ENCODE measurements at places on chromosomes 6 and 20.

DNA sequence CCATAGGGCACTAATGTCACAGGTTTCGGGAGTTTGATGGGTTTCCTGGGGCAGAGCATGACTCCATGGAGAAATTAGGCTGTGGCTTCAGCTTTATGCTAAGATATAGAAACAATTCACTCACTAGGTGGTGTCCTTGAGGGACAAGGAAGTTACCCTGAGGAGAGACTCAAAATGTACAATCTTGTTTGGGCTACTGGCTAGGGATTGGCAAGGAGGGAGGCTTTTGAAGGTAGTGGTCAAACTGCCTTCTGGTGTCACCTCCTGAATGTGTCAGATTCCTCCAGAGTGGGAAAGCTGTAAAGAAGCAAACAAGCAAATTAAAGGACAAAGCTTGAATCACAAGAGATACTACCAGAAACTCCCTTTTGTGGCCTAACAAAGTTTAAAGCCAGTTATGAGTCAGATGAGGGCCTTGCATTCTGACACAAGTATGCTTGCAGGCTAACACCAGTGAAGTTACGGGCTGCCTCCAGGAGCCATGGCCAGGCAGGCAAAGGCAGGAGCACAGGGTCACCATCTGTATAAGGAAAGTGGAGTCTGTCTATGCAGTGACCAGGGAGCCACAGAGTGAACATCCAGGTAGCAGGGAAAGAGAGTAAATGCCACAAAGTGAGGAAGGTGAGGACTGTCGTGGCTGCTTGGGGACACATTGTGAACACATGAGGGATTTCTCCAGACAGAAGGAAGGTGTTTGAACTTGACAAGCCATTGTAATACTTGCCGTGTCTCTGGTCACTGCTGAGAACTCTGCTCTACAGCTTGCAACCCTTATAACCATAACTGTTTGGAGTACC, 107.7 kb upstream of the DTNBP1 start:
- DNase-seq = no peak

DNA sequence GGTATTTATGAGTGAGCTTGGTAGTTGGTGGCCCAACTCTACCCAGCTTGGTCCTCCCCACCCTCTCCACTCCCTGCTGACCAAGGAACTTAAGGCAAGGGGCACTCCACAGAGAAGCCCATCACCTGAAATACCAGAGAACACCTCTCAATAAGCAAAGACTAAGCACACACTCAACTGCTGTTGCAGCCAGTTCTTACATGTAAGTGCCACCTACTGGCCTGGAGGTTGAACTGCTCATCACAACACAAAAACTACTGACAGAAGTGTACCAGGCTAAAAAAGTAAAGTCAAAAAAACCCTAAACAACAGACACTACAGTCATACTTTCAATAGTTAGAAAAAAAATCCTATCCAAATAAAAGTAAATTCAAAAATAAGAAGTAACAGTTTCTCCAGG, 146.2 kb downstream of the FAM83B start:
- DNase-seq = no peak

GRCh38 chr6:113871975-113872374, 14.8 kb downstream of the MARCKS start:
- no peak for DNase-seq

DNA sequence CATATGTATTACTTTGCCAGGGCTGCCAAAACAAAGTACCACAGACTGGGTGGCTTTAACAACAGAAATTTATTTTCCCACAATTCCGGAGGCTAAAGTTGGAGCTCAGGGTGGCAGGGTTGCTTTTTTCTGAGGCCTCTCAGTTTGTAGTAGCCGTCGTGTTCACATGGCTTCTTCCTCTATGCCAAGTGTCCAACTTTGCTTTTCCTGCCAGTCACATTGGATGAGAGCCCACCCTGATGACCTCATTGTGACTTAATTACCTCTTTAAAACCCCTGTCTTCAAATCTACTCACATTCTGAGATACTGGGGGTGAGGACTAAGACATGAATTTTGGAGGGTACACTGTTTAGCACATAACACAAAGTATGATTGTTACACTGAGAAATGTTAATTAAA, 9.9 kb upstream of the ECT2L start:
- DNase-seq = no peak

DNA sequence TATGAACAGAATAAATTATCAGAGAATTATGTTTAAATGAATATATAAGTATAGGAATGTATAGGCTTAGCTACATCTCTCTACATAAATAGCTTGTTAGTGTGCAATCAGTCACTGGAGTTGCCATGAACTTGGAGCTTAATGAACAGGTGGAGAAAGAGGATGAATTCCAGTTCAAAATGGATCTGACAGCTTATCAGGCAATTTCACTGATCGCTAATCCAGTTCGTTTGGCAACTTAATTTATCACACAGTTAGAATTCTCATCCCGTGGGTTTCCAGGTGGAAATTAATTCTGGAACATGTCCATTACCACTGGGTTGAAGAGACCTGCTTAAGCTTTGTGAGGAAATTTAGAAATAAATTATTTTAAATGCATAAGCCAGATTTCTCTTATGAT, 118.1 kb downstream of the MACROD2 start:
- no peak for DNase-seq

GRCh38 chr6:82492134-82492533, 128.5 kb downstream of the TPBG start:
- no peak for DNase-seq

DNA sequence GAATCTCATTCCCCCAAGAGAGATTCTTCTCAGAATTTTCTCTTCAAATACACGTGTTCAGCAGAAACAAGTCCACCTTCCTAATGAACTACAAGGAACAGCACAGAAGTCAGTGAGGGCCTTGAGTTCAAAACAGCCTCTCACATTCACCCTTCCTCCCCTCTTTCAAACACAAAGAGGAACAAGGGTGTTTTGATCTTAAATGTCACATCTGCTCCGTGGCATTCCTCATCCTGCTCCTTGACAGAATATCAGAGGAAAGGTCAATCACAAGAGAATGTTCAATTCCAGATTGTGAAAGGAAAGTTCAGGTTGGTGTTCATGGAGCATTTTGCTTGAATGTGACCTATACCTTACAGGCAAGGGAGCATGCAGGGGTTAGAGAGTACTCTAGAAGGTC, 35.6 kb upstream of the FAM210B start:
- DNase-seq = no peak

- DNase-seq = no peak
These were observed 14.0 kb upstream of the BTN3A2 start for GRCh38 chr6:26350858-26351543.

DNA sequence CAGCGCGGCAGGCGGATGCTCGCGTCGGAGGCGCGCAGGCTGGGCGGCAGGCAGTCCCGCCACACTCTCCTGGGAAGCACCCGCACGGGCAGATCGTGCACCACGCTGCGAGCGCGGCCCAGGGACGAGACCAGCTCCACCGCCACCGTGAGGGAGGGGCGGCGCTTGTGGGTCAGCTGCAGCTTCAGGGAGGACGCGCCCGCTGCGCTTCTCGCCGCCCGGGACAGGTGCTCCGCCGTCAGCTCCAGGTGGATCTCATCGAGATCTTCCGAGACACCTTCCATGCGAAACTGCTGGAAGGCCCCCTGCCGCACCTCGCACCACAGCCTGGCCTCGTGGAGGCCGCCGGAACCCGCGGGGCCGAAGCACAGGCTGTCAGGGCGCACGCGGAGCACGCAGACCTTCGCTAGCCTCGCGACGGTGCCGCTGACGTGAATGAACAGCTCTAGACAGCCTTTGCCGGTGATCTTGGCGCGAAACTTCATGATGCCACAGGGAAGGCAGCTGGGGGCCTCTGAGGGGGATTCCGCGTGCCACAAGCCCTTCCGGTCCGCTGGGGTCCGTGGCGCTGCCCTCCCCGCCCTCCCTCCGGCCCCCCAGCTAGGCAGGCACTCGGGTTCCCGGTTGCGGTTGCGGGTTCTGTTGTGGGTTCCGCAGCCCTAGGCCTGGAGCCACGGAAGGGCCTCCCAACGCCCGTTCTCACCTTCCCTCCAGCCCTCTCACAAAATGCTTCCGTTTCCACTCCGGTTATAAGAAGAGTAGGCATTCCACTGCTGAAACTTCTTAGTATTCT, at the start of gene HUS1B:
TSS of gene HUS1B (minus strand) at position 641 of the 793 bp plus-strand sequence. CDS start at position 485, 156 bp downstream.
- DNase-seq = peak; percentile 66

GRCh38 chr6:36598739-36599318, 4.7 kb downstream of the SRSF3 start:
- DNase-seq = no peak

GRCh38 chr6:40810171-40810570, 223.0 kb upstream of the LRFN2 start:
- no peak for DNase-seq

DNA sequence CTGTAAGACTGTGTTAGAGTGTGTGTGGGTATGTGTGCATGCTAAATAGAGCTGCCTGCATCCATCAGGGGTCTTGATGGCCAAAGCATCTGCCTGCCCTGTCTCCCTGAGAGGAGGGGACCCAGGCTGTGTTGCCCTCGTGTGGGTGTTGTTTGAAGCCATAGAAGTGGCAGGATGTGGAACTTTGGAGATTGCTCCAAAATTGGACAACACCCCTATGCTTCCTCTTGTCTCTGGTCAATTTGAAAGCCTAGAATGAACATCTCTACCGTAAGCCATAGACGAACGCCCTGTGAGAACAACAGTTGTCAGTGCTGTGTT, 82.6 kb downstream of the ASXL1 start:
- no peak for DNase-seq

- peak; percentile 81 for DNase-seq
These were observed 101.4 kb upstream of the AGPAT4 start for GRCh38 chr6:161374971-161375873.

DNA sequence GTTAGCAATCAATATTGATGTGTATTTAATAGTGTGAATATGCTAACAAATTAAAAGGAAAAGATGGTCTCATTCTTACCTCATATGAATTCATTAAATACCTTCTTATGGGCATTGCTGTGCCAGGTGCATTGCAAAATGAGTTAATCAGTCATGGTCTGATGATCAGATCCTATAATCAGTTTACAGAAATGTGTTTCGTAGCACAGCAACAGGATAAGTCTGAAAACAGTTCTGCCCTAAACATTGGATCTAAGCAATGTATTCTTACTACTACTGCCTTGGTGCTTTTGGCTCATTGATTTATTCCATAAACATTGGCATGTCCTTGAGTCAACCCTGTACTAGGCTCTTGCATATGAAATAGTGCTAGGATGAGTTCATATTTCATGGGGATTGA, 417.0 kb upstream of the JAG1 start:
- DNase-seq = no peak

GRCh38 chr6:55704421-55704820, 125.4 kb upstream of the HMGCLL1 start:
- no peak for DNase-seq

DNA sequence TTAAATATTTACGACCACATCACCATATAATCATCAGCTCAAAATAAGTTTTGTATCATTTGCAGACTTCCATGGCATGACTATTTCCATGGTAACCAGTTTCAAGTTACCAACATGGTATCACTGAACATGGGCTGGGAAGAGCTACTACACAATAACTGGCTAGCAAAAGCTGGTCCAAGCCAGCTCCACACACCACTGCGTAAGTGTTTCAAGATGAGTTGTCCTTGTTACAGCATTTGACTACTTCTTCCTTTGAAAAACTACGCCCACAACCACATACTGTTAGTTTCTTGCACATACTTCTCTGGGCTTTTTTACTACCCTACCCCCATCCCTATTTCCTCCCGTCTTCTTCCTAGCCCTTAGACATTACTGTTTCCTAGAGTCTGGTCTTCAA, 8.5 kb downstream of the CD164 start:
- no peak for DNase-seq

DNA sequence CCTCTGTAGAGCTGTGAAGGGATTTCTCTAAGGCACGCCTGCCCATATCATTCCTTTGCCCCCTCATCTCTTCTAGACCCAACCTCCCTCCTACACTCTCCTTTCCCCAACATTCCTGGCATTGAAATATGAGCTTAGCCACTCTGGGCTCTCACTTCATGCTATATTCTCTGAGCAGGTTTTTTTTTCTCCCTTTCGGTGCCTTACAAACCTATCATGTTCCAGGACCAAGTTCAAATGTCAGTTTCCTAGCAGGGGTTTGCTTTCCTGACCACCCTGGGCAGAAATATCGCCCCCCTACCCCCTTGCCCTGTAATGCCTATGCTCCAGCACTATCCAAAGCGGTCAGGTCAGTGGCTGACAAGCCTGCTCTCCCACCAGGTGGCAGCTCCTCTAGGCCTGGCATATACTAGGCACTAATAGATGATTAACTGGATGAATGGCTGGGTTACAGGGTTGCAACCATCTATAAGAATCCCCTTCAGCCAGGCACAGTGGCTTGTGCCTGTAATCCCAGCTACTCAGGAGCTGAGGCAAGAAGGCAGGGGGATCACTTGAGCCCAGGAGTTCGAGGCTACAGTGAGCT, 25.7 kb upstream of the AAR2 start:
- DNase-seq = no peak

DNA sequence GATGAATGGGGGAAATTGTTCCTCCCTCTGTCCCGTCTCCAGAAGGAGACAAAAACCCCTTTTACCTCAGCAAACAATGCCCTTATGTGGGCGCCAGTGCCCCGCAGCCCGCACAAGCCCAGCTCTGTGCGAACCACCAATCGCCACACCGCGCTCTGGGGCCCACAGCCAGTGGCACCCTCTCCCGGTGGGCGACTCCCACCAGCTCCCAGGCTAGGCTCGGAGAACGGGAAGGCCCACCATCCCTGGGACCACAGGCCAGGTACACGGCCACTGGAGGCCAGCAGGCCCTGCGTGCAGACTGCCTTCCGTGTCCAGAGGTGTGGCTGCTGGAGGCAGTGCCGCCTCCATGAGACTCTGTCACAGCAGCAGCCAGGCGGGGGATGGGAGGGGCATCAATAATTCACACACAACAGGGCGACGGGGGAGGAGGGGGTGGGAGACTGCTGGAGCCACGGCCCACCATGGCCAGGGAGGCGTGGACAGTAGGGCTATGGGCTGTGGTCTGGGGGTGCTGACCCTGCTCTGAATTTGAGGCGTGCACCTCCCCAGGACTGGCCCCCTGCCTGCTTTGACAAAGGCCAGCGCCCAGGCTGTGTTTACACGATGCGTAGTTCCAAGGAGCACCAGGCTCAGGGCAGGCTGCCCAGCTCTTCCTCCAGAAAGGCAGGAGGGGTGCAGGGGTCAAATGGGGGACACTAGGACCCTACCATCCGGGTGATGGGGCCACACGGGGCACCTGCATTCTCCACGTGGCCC, 105.7 kb downstream of the ASXL1 start:
- no peak for DNase-seq

Data from Right ventricle myocardium inferior (tissue), 1 donor.